Stimulated activated CD8-positive, alpha-beta memory T cell treated with anti-CD3 and anti-CD28 coated beads, Interleukin-7, amount 100 ng/mL, for 1 hour (primary cell): ENCODE measurements at places on chromosomes 6 and 20.

- DNase-seq = no peak
These were observed 45.7 kb downstream of the NKAIN2 start for GRCh38 chr6:123849406-123849805.

DNA sequence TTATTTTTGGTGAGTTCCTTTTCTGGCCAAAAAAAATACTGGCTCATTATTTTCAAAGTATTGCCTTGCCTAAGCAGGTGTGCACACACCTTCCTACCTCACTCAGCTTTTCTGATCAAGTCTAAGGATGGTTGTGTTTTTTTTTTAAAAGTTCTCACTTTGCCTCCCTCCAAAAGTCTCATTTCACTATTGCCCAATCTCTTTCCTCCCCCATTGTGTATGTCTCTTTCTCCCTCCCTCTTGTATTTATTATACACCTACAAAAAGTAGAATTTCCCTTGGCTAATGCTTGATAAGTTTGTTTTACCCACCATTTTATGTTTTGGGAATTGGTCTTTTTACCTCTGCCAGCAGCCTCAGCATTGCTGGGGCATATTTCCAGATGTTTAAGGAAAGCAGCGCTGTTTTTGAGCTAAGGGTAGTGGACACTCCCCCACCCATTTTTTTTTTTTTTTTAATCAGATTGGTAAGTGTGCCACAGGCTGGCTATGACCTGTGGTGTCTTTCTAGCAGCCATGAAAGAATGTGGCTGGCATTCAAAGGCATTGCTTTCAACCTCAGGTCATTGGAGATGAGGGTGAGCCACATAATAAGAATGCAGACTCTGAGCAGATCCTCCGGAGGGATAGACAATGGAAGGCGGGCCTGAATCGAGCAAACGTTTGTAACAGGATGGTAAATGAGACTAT, 668.6 kb downstream of the UTRN start:
- no peak for DNase-seq

GRCh38 chr6:137693711-137694110, 173.3 kb upstream of the TNFAIP3 start:
- DNase-seq = no peak

- no peak for DNase-seq
These were observed 10.9 kb upstream of the CGA start for GRCh38 chr6:87105823-87106222.

- no peak for DNase-seq
These were observed 9.5 kb upstream of the CDKN1A start for GRCh38 chr6:36669002-36669401.

- no peak for DNase-seq
These were observed 383.8 kb upstream of the JAG1 start for GRCh38 chr20:11057624-11058023.

- no peak for DNase-seq
These were observed 379.3 kb downstream of the CD109 start for GRCh38 chr6:74075323-74075722.

DNA sequence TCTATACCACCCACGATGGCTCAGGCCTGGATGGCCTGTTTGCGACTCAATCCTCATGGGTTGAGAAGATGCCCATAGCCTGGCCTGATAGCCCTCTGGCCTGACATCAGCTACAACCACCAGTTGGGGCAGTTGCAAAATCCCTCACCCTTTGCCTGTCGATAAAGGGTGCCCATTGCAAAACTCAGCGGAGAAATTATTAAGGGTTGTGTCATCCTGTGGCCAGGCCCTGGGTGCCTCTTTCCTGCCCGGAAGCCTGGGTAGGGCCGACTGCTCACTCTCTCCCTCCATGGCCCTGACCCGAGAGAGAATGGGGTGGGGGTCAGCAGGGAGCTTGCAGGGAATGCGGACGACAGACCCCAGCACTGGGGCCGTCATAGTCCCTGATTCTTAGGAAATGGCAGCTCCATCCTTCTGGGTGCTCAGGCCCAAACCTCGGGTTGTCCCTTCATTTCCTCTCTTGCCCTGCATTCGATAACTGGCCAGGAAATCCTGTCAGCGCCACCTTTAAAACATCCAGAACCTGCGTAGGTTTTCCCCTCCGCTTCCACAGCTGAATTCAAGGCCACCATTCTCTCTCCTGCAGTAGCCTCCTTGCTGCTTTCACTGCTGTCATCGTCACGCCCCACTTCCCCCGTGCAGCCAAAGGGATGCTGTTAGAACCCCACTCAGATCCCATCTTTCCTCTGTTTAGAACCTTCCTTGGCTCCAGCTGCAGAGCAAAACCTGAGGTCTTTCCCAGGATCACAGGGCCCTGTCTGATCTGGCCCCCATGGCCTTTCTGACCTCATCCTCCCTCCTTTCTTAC, 31.1 kb downstream of the CEBPB start:
- no peak for DNase-seq

DNA sequence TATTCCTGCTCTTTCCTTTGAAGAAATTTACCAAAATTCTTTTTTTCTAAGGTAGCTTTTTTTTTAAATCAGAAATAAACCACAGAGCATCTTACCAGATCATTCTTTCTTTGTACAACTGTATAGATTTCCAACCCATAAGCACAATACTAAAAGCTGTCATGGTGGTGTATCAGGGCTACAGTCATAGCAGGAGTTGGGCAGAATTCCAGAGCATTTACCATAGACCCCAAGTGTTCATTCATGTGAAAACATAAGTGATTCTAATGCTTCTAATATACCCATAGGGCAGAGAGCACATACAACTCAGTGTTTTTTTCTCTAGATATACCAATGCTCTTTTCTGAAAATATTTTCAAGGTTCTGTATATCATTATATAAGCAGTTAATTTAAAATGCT, 392.5 kb downstream of the FRK start:
- no peak for DNase-seq

DNA sequence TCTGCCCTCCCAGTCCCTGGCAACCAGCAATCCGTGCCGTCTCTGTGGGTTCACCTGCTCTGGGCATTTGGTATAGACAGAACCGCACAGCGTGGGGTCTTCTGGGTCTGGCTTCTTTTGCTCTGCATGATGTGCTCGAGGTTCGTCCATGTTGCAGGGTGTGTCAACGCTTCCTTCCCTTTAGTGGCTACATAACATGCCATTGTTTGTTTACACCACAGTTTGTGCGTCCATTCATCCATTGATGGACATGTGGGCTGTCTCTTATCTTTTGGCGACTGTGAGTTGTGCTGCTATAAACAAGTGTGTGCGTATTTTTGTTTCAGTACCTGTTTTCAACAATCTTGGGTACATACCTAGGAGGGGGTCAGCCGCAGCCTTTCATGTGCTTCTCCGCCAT, 149.5 kb upstream of the RPS6KA2 start:
- no peak for DNase-seq

- no peak for DNase-seq
These were observed 136.6 kb downstream of the CCDC170 start for GRCh38 chr6:151630387-151630786.
